ENCODE measurements at places on chromosomes 6 and 20. TPM values are rescaled to one million over a fixed set of nuclear protein-coding genes. Genes with fewer than 3 reads are reported as not detected.

SMLR1 gene
- total RNA-seq: not detected

AMD1 gene
- total RNA-seq: 85.6 TPM

GRCh38 chr20:59334651-59335300 is 34.4 kb downstream of the EDN3 start:
- H3K36me3 ChIP-seq: no peaks in the 10 kb centered on the region
- H3K27me3 ChIP-seq: peaks cover 5% of the 10 kb centered on the region
- H3K27ac ChIP-seq: no peak overlapping the region
- H3K4me1 ChIP-seq: no peaks in the 10 kb centered on the region
- no peak for DNase-seq
- no peak overlapping the region for H3K4me3 ChIP-seq

GRCh38 chr6:8391934-8392333 is 43.4 kb downstream of the SLC35B3 start:
- no peak overlapping the region for H3K4me3 ChIP-seq
- no peak overlapping the region for H3K27ac ChIP-seq
- no peak for DNase-seq

SNX21 gene
- 21.9 TPM for total RNA-seq

DNA sequence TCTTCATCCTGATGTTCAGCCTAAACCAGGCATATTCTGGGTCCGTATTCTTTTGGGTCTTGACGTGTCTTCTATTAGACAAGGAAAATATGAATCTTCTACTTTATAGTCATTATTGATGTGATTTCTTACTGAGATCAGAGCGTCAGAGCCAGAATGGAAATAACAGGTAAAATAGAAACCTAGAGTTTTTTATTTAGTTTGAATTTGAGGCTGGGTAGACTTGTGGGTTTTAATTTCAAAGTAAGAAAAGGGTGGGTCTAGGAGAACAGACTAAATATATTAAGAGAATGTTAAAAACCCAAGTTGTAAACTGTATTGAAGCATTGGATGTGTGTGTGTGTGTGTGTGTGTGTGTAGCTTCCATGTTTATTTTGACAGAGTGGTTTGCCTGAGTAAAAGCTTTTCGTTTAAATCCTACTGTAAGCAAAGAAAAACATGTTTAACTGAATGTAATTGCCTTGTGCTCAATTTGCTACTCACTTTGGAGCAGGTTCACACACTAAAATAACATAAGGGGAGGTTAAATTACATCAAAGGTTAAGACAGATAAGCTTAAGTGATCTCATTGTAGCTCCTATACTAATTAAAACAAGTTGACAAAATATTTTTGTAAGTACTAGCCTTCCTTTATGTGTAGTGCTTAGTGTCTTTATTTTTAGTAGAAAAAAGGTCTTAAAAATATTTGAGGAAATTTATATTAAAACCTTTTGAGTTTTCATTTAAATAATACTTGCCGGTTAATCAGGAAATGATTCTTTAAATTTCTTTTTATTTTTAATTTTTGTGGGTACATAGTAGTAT is 17.4 kb downstream of the HECA start:
- peaks cover 89% of the 10 kb centered on the region for H3K4me1 ChIP-seq
- no peak for DNase-seq
- no peaks in the 10 kb centered on the region for H3K36me3 ChIP-seq
- no peak overlapping the region for H3K27ac ChIP-seq

GRCh38 chr6:16698997-16699868 is 62.0 kb downstream of the ATXN1 start:
- H3K27me3 ChIP-seq: no peaks in the 10 kb centered on the region
- no peak overlapping the region for H3K4me3 ChIP-seq
- no peaks in the 10 kb centered on the region for H3K4me1 ChIP-seq
- H3K27ac ChIP-seq: no peak overlapping the region
- H3K36me3 ChIP-seq: no peaks in the 10 kb centered on the region
- DNase-seq: no peak

DNA sequence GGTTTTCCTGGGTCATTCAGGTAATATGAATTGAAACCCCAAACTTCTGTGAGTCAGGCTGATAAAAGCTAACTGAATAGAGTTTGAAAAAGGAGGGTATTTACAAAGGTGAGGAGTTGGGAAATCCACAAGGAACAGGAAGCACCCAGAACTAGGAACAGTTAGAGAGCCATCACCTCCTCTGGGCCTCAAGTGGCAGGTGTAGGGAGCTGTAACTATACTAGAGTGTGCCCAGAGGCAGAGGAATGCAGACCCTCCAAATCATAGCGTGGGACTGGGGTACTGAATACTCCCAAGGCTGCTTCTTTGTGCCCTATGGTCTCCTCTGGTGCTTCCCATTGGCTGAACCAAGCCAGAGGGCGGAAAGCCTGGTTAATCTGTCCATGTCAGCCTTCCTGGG is 18.3 kb downstream of the TRIM38 start:
- no peak for DNase-seq
- H3K27me3 ChIP-seq: no peaks in the 10 kb centered on the region
- H3K27ac ChIP-seq: no peak overlapping the region
- H3K4me1 ChIP-seq: no peaks in the 10 kb centered on the region
- peaks cover 6% of the 10 kb centered on the region for H3K36me3 ChIP-seq

GRIK2 gene
- total RNA-seq: 1.3 TPM

- H3K27ac ChIP-seq: no peak overlapping the region
- no peaks in the 10 kb centered on the region for H3K27me3 ChIP-seq
- DNase-seq: no peak
- H3K4me1 ChIP-seq: peaks cover 4% of the 10 kb centered on the region
- H3K4me3 ChIP-seq: no peak overlapping the region
Observed at GRCh38 chr20:59105581-59105980, 58.0 kb upstream of the ZNF831 start.

- no peak for DNase-seq
- no peaks in the 10 kb centered on the region for H3K36me3 ChIP-seq
- no peak overlapping the region for H3K27ac ChIP-seq
- H3K4me3 ChIP-seq: no peak overlapping the region
Observed at GRCh38 chr20:64189530-64189966, 25.3 kb downstream of the MYT1 start.

PROCR gene
- 9.9 TPM for total RNA-seq

PTPRA gene
- total RNA-seq: 22.8 TPM

DNA sequence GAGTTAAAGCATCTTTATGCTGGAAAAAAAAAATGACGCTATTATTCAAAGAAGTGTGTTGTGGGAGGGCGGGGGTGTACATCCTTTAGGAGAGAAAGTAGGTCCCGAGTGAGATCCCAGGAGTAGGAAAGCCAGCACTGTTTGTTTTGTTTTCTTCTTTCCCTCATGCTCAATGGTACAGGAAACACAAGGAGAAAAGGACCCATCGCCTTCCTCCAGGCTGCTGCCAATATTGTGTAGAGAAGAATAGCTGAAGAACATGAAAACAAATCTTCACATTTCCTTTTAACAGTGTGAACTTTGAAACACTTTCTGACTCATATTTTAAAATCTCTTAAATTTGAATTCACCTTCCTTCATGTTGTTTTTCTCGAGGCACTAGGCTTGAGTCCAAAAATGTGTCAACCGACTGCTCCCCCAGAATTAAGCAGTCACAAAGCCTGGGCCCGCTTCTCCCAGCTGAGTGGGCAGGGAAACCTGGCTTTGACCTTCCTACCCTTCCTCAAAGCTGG is 22.3 kb downstream of the PPP1R16B start:
- H3K4me1 ChIP-seq: no peaks in the 10 kb centered on the region
- no peak overlapping the region for H3K4me3 ChIP-seq
- H3K36me3 ChIP-seq: no peaks in the 10 kb centered on the region
- peak overlapping the region; percentile 70 for H3K27ac ChIP-seq
- no peak for DNase-seq

GRCh38 chr6:129628101-129628815 is 81.7 kb downstream of the ARHGAP18 start:
- no peaks in the 10 kb centered on the region for H3K27me3 ChIP-seq
- H3K4me3 ChIP-seq: no peak overlapping the region
- no peaks in the 10 kb centered on the region for H3K36me3 ChIP-seq
- H3K4me1 ChIP-seq: no peaks in the 10 kb centered on the region

SNX14 gene
- 30.7 TPM for total RNA-seq

GRCh38 chr6:163507965-163508364 is 93.4 kb downstream of the QKI start:
- no peak for DNase-seq
- H3K27me3 ChIP-seq: no peaks in the 10 kb centered on the region
- no peak overlapping the region for H3K27ac ChIP-seq
- no peaks in the 10 kb centered on the region for H3K36me3 ChIP-seq
- no peak overlapping the region for H3K4me3 ChIP-seq

DNA sequence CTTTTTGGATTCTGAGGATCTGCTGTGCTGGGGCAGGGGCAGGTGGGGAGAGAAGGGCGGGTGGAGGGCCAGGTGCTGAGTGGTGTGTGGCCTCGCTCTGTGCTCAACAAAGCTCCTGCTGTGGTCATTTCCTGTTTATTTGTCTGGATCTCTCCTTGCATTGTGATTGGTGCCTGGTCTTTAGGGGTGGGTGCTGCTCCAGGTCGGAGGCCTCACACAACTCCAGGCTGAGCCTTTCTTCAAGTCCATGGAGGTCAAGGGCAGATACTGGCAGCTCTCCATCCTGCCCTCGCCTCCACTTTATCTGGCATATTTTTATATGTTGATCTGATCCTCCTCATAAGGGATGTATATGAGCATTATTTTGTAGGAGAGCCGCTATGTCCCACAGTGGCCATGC is 36.2 kb downstream of the HLA-F start:
- H3K4me3 ChIP-seq: no peak overlapping the region
- no peaks in the 10 kb centered on the region for H3K27me3 ChIP-seq
- H3K36me3 ChIP-seq: no peaks in the 10 kb centered on the region

SYNDIG1 gene
- total RNA-seq: 32.7 TPM

PPP1R14C gene
- total RNA-seq: 62.3 TPM

- no peaks in the 10 kb centered on the region for H3K27me3 ChIP-seq
- H3K27ac ChIP-seq: no peak overlapping the region
Observed at GRCh38 chr6:69913361-69913760, 47.0 kb downstream of the COL19A1 start.

GRCh38 chr20:59765599-59766177 is 161.3 kb downstream of the PHACTR3 start:
- no peaks in the 10 kb centered on the region for H3K36me3 ChIP-seq
- H3K27me3 ChIP-seq: no peaks in the 10 kb centered on the region
- no peak for DNase-seq
- H3K4me3 ChIP-seq: no peak overlapping the region
- H3K4me1 ChIP-seq: no peaks in the 10 kb centered on the region

HELZ2 gene
- 10.4 TPM for total RNA-seq

SRC gene
- total RNA-seq: 7.3 TPM

GRCh38 chr6:8829296-8829695 is 394.0 kb upstream of the SLC35B3 start:
- no peaks in the 10 kb centered on the region for H3K36me3 ChIP-seq
- no peak overlapping the region for H3K27ac ChIP-seq
- H3K27me3 ChIP-seq: no peaks in the 10 kb centered on the region
- DNase-seq: no peak

BPIFA1 gene
- total RNA-seq: not detected

DNA sequence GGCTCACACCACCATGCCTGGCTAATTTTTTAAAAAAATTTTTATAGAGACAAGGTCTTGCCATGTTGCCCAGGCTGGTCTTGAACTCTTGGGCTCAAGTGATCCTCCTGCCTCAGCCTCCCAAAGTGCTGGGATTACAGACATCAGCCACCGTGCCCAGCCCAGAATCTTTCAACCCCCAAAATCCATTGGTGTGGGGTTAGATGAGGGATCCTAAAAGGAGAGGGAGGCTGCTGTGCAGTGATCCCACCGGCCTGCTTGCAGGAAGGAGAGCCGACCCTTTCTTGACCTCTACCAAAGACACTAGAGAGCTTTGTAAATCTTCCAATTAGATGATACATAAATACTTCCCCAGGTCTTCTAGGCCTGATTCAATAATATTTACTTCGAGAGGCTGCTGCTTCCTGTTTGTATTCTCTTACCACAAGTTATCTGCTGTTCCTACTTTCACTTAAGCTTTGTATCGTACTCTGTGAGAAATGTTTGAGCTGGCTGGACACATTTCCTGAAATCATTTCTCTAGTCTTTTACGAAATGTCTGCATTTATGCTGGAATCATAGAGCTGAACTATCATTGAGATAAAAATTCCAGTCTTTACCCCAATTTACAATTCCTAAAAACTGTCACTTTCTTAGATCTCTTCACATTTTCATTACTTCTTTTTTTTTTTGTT is 49.3 kb upstream of the IER3 start:
- H3K27ac ChIP-seq: peak overlapping the region; percentile 59
- H3K4me3 ChIP-seq: no peak overlapping the region
- no peaks in the 10 kb centered on the region for H3K36me3 ChIP-seq
- no peak for DNase-seq

- peak overlapping the region; percentile 72 for H3K27ac ChIP-seq
- no peaks in the 10 kb centered on the region for H3K36me3 ChIP-seq
- H3K27me3 ChIP-seq: no peaks in the 10 kb centered on the region
Observed at GRCh38 chr6:13331516-13332348, 3.4 kb upstream of the TBC1D7 start.

- DNase-seq: no peak
- H3K27me3 ChIP-seq: no peaks in the 10 kb centered on the region
- H3K4me1 ChIP-seq: no peaks in the 10 kb centered on the region
- no peak overlapping the region for H3K4me3 ChIP-seq
Observed at GRCh38 chr6:143629104-143630080, 48.4 kb upstream of the PHACTR2 start.

DNA sequence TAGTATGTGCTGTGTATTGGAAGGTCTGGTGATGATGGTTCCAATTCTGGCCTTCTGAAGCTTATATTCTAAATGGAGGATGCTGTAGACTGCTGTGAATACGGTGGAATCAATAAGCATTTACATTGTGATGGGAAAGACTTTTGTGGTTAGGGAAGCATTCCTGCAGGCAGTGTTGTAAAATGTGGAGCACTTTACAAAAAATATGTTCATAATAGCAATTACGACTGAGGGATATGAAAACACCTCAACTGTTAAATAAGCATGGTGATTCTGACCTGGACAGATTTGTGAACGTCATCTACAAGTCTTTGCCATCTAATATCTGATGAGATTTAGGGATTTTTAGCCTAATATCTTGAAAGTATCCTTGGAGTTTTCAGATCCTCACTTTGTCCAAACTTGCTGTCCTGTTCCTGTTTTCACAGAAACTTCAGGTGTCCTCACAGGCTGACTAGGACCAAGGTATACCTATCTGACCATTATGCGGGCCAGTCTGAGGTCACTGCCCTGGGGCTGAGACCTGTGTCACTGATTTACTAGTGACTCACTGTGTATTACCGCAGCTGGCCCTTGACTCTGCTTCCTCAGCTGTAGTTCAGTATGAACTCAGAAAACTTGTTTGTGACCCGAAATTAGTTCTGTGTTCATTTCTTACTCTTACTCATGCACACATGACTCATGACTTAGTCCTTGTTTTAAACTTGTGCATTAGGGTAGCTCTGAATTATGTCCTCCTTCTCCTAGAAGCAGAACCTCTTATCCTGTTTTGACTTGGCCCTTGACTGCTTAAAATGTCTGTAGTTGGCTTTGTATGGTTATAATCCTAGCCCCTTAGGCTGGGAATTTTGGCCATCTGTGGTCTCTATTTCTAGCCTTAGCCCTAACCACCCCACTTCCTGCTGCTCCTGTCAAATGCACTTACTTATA is 343.0 kb downstream of the CDKAL1 start:
- no peak overlapping the region for H3K27ac ChIP-seq
- H3K27me3 ChIP-seq: no peaks in the 10 kb centered on the region
- H3K36me3 ChIP-seq: no peaks in the 10 kb centered on the region
- H3K4me1 ChIP-seq: no peaks in the 10 kb centered on the region
- H3K4me3 ChIP-seq: no peak overlapping the region

RIMS4 gene
- not detected for total RNA-seq

LAMA5 gene
- 67.3 TPM for total RNA-seq

ZNF337 gene
- 5.8 TPM for total RNA-seq

BPIFB1 gene
- not detected for total RNA-seq

- no peaks in the 10 kb centered on the region for H3K36me3 ChIP-seq
- H3K4me3 ChIP-seq: no peak overlapping the region
- peak; percentile 36 for DNase-seq
- H3K27ac ChIP-seq: no peak overlapping the region
- no peaks in the 10 kb centered on the region for H3K4me1 ChIP-seq
Observed at GRCh38 chr6:159505140-159505922, 187.7 kb downstream of the SOD2 start.

Measured in heart left ventricle (tissue), 16 donors.